ENCODE measurements at places on chromosomes 11 and 22.

GRCh38 chr11:75994616-75995015 is 179.6 kb downstream of the UVRAG start:
- DNase-seq, result no peak

- no peak for DNase-seq
Observed at GRCh38 chr11:112172362-112172994, 2.8 kb upstream of the BCO2 start.

GRCh38 chr11:62981743-62982142 is 3.0 kb downstream of the SLC22A6 start:
- no peak for DNase-seq

GRCh38 chr11:116697639-116698038 is 75.1 kb downstream of the BUD13 start:
- DNase-seq, result no peak

- no peak for DNase-seq
Observed at GRCh38 chr11:69074375-69075140, 25.8 kb downstream of the TPCN2 start.
